Fibroblast of mammary gland (primary cell): ENCODE measurements at places on chromosomes 1 and 21.

DNA sequence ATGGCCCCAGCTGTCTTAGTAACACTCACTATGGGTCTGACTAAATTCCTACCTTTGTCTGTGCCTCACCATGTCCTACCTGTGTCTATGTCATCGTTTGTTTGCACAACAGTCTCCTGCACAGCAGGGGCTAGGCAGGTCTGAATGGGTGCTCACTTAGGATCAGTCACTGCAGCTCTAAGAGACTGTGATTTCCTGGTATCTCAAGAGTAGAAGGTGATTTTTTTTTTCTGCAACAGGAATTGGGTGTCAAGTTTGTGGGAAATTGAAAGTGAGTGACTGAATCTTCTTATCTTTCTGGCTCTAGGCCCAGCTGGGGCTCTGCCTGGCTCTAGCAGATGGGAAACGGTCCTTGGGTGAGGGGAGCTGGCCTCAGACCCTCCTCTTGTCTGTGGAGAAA, 46.4 kb upstream of the TRABD2B start:
- no peak for DNase-seq

DNA sequence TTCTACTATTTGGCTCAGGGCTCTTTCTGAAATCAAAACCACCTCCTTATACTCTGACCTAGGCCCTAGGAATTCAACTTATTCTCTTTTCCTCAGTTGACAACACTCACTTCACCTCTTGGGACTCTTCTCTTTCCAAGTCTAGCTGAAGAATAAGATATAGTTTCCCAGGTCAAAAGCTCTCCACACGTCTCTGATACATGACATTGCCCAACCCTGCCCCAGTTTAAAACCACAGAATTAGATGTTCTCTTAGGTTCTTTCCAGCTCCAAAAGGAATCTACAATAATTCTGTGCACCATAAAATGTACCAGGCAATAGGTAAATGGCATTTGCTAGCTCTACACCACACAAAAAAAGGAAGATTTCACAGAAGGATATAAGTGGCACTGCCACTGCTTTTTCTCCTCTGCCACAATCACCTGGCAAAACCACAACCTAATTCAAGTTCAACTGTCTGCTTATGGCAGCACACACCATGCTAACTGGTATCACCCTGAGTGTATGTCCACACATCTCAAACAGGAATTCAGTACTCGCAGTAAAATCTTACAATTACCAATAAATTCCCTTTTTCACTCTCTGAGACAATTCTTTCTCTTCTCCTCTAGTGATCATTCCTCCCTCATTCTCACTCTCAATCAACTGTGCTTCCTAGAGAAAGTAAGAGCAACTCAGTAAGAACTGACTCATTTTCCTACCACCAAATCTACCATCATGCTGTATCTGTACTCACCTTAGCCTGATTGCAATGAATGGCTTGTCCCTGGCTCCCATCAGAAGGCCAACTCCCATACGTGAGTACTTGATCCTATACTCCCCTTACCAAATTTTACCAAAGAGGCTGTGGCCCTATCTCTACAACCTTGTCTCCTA, 27.3 kb downstream of the ZBTB8OS start:
- no peak for DNase-seq

GRCh38 chr1:183259924-183260323, 73.9 kb downstream of the LAMC2 start:
- DNase-seq, result no peak

DNA sequence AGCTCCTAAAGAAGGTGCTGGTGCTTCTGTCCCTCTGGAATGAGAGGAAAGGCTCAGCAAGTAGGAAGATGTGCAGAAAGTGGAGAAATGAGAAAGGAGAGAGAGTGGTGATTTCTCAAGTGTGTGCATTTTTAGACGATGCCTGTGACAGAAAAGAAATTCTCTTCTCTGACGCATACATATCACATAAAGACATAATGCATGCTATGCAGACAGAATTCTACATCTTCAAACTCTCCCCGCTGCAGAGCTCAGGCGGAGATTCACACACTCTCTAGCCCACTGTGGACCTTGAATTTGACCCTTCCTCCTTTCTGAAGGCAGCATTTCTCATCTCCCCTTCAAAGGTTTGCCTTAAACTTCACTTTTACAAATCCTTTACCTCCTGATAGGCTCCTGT, 52.0 kb upstream of the CAMK1G start:
- peak; percentile 24 for DNase-seq

- DNase-seq, result peak; percentile 18
Measured at GRCh38 chr1:172778456-172779455, 119.9 kb downstream of the FASLG start.

GRCh38 chr1:170247751-170248521, 102.2 kb downstream of the NTMT2 start:
- DNase-seq, result no peak

DNA sequence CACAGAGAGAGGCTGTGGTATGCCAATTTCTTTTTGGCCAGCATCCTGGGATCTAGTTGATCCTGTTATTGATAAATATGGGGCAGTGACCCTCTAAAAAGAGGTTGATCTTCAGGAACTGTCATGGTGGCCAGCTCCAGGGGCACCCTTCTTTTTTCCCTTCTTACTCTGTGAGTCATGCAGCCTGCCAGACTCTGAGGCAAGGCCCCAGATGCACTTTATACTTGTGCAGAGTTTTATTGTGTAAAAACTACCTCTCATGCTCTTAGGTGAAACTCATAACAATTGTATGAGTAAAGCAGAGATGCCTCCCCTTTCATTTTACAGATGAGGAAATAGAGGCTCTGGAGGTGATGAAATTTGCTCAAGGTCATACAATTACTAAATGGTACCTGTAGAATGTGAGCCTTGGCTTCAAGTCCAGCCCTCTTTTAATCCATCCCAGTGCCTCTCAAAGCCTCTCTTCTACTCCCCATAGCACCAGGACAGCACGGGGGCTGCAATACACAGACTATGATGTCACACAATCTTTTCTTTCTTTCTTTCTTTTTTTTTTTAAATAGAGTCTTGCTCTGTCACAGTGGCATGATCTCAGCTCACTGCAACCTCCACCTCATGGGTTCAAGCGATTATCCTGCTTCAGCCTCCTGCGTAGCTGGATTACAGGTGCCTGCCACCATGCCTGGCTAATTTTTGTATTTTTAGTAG, 387.8 kb downstream of the KCNH1 start:
- no peak for DNase-seq

GRCh38 chr21:41600556-41600955, 92.6 kb upstream of the TMPRSS2 start:
- no peak for DNase-seq

GRCh38 chr1:92877081-92877711, 45.4 kb downstream of the RPL5 start:
- DNase-seq, result no peak

- DNase-seq, result no peak
Measured at GRCh38 chr1:1593834-1594601, 5.9 kb downstream of the FNDC10 start.

DNA sequence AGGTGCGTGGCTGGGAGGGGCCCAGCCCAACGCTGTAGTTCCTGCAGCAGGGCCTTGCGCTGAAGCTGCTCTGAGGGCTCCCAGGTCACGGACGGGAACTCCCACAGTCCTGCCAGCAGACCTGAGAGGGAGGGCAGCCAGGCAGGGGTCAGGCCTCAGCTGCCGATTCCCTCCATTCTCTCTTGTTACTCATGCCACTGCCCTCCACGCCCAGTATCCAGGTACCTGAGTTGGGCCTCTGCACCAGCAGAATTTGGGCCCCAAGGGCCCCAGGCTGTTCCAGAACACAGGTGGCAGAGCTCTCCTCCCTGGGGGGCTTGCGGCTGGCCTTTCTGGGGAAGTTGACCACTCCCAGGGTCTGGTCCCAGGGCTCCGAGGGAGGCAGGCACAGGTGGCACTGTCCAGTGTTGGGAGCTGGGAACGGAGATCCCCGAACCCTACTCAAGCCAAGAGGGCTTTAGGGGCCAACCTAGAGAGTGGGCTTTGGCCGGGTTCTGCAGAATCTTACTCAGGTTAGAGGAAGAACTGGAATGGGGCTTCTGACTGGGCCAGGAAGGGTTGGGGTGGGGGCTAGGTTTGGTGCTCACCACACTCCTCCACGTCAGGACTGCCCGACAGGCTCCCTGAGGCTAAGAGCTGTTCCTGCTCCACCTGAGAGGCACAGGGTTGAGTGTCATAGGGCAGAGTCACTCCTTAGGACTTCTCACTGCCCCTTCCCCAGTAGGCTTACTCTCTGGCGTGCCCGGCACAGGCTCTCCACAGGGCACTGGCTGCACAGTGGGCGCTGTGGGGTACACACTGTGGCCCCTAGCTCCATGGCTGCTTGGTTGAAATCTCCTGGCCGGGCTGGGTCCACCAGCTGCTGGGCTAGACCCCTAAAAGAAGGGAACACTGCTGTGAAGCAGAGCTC, 5.0 kb downstream of the HPDL start:
- no peak for DNase-seq

GRCh38 chr1:222090103-222090502, 348.2 kb upstream of the DUSP10 start:
- DNase-seq, result peak; percentile 33

GRCh38 chr1:6209661-6210580, 4.0 kb downstream of the RNF207 start:
- no peak for DNase-seq

DNA sequence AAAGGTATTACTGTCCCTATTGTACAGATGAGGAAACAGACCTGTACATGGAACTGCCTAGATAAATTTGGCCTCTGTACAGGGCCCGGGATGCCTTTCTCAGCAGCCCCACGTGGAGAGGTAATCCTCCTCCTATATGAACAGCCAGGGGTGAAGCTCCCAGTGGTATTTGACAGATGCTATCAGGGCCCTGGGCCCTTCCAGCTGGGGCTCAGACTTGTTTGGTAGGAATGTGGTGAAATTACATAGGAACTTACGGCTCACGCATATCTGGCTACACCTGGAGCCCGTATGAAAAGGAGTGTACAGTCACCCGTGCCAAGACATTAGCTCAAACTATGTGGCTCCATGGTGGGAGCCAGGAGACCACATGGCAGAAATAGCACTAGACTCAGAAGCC, 24.8 kb upstream of the TCEA3 start:
- no peak for DNase-seq

GRCh38 chr1:17890056-17890814, 135.1 kb downstream of the ACTL8 start:
- no peak for DNase-seq

DNA sequence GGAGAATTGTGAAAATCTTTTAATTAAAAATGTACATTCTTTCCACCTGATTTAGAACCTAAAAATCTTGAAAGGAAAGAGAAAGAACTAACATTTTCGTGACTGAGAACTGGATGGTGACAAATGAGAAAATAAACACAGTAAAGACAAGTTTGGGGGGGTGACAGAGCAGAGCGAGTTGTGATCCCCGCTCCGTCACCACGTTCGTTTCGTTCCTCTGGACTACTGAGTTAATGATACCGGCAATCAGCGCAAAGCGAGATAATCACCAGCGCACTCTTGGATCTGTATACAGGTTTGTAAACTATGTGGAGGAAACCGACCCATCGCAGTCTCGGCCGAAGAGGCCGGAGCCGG, 31.2 kb upstream of the CFAP126 start:
- DNase-seq, result no peak

GRCh38 chr1:212428496-212428895, 4.2 kb upstream of the NENF start:
- no peak for DNase-seq

- DNase-seq, result no peak
Measured at GRCh38 chr1:1631782-1632420, at the start of gene MMP23B. TSS of gene MMP23B (plus strand) at chr1:1632173. CDS start at chr1:1632219, 46 bp downstream.

DNA sequence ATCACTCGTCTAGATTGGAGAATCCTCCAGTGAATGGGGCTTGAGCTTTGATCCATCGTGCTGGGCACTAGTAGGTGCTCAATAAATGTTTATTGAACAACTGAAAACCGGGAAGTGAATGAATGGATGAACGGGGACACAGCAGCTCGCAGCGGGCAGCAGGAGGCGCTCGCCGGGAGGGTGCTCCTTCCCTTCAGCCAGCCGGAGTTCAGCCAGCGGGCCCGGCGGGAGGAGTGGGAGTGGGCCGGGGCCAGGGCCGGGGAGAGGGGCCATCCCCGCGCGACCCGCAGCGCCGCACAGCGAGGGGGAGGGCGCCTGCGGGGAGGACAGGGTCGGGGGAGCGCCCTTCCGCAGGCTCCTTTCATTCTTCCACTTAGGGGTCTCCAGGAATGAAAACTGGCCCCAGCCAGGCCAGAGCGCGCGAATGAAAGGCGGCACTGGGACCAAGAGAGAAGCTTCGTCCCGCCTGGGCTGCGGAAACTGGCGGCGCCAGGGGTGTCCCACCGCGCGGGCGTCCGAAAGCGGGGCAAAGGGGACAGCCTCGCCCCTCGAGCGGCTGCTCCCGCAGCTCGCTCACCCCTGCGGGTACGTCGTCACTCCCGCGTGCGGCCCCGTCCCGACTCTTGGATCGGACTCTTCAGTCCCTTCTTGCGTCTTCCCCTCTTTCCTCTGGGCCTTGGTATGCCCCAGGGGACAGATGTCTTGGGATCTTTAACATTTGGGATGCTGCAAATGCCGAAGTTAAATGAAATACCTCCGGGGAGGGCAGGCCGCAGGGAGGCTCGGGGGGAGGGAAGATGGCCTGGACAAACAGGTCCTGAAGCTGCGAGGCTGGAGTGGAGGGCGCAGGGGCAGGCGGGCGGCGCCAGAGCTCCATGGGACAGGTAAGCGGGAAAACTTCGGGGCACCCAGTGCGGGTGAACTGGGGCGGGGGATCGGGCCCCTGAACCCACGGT, 3.6 kb upstream of the INAVA start:
- DNase-seq, result peak; percentile 32

- DNase-seq, result no peak
Measured at GRCh38 chr1:108048301-108049177, 83.6 kb upstream of the VAV3 start.

- peak; percentile 77 for DNase-seq
Measured at GRCh38 chr1:113871597-113872113, at the start of gene PTPN22. TSS of gene PTPN22 (minus strand) at chr1:113871712.

- no peak for DNase-seq
Measured at GRCh38 chr21:24840287-24840686, 767.0 kb downstream of the MRPL39 start.

DNA sequence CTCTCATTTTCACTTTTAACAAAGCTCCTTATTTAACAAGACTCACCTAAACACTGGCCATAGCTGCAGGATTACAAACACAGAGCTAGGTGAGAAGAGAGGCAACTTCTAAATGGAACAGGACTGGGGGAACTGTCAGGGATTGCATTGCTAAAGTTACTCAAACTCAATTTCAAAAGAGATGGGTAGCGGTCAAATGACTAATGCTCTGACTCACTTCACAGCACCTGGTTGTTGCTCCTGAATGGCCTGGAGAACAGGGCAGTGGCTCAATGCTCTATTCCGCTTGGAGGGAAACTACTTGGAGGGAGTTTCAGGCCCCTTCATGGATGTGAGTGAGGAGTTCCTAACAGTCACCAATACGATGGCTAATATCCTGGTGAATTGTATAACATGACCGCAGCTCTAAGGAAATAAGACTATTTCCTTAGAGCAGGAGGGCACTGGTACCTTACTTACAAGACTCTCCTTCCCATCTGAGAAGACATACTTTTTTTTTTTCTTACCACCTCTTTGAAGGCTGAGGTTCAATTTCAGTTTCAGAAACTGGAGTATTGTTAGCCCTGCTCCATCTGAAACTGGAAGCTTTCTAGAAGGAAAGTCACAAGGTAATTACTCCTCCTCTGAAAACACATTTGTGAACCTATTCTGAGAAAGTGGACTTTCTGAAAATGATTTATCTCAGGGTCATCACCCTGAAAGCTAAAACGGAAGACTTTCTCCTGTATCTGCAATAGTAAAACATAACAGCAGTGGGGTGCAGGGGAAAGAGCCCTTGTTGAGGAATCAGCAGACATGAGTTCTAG, 9.5 kb downstream of the DPT start:
- DNase-seq, result peak; percentile 67

- DNase-seq, result peak; percentile 6
Measured at GRCh38 chr1:166811691-166812090, 27.6 kb upstream of the POGK start.

- peak; percentile 95 for DNase-seq
Measured at GRCh38 chr1:222073307-222073995, 331.6 kb upstream of the DUSP10 start.
